ENCODE measurements at places on chromosomes 4 and X.

GRCh38 chrX:150225266-150225665, 137.9 kb upstream of the MAMLD1 start:
- no peak for DNase-seq

DNA sequence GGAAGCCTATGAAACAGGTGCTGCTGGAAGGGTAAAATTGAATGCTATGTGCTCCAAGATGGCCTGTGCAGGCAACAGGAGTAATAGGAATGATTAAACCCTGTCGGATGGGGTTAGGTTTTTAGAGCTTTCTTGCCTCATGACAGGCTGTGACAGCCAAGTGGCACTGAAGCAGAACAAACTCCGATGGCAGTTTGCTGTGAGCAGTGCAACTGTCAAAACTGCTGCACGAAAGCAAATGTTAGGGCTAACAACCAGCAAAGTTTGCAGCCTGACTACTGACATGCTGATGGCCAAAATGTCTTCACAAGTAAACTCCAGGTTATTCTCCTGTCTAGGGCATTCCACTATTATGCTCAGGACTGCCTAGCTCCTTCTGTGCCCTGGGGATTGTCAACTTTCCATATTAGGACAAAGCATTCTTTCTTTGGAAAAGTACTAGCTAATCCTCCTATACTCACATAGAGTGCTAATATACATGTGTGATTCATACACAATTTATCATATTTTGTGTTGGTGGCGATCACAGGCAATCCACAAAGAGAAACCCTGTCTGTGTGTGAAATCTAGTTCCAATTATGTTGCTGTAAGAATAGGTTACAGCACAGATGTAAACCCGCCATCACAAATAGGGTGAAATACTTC, 486.6 kb upstream of the TENM3 start:
- DNase-seq: no peak

GRCh38 chr4:65656008-65656407, 14.3 kb downstream of the EPHA5 start:
- no peak for DNase-seq

DNA sequence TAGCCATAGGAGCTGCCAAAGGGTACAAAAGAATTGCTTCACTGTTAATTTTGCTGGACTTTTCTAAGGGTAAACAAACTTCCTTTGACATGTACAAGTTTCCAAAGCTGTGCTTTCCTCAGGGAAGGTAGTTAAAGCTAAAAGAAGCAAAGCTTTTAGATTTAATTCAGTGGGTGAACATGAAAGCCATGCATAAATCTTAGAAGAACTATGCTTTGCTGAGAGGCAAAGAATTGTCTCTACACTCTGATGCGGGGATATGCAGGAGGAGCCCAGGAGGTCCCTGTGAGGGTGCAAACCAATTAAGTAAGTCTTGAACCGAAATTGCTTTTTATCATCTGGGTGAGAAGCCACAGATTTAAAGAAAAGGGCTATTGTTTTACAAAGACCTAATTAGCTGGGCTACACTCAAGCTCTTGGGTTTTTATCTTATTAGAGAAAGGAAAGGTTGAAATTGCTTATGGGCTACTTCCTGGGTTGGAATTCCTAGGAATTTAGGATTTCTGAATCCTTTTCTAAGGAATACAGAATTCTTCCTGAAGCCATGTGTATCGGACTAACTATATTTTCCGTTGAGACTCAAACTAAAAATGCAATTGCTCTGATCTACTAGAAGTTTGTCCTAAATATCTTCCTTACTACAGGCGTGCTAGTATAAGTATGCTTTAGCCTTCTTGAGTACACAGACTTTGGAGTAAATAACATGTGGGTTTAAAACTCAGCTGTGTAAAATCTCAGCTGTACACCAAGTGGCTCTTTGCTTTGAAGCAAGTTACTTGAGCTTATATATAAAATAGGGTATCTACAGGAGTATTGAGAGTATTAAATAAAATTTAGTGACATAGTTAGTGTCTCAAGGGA, 188.4 kb upstream of the ANK2 start:
- no peak for DNase-seq

DNA sequence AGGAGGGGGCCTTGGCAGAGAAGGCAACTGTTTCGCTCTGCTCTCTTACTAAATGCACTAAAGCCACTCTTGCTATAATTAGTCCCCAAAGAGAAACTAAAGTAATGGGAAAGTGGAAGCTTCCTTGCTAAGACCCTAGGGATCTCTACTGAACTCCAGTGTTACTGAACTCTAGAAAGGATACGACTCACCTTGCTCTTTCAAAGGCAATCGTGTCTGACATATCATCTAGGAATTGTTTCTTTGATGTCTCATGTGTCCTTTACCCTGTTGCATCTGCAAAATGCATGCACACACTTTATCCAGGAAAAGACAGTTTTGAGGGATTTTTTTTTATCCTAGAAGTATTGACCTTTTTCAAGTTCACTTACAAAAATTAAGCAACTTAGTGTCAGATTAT, 148.1 kb upstream of the FAM9B start:
- DNase-seq: no peak

- DNase-seq: no peak
Measured at GRCh38 chr4:151192556-151193235, 84.3 kb upstream of the PRSS48 start.

- DNase-seq: no peak
Measured at GRCh38 chr4:127097061-127097460, 535.7 kb upstream of the INTU start.

DNA sequence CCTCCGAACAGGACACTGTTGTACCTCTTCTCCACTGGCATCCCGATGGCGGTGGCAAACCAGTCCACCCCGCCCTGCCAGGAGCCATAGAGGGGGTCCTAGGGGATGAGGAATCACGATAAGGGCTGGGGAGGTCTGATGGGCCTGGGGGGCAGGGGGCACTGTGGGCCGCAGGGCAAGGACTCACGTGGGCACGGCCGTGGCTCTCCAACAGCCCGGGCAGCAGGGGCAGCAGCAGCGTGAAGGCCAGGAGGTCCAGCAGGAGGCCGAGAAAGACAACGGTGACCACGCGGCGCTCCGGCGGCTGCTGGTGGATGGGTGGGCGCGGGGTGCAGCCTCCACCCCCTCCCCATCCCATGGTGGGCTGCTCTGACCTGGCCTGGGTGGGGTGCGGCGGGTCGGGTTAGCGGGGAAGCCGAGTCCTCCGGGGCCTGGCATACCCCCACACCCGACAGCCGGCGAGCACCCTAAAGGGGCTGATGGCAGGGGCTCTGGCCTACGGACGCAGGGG, 29.6 kb downstream of the NOP14 start:
- DNase-seq: no peak
